Fibroblast of lung (primary cell): ENCODE measurements at places on chromosomes 6 and 20. TPM values are rescaled to one million over a fixed set of nuclear protein-coding genes. Genes with fewer than 3 reads are reported as not detected.

DNA sequence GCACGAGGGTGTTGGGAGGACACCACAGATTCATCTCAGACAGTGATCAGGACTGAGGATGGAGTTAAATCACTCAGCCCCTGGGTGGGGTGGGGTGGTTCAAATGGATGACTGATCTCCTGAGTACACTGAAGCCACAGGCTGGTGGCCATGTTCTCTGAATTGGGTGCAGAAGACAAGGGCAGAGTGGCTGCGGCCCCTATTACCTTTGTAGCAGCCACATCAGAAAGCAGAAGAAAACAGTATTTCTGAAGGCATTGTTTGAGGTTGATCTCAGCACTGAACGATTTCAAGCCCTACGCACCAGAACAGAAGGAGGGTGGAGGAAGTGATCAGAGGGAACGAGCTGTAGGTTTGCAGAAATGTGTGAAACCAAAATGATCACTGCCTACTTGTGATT, 71.6 kb downstream of the SH3BGRL2 start:
- DNase-seq: no peak

- DNase-seq: no peak
These were observed 14.6 kb downstream of the AGPAT4 start for GRCh38 chr6:161259302-161259701.

The CST4 gene
- 0.17 TPM in 1 of 2 replicates, not detected in the other for total RNA-seq

The AKIRIN2 gene
- total RNA-seq: 20.0 and 33.7 TPM in 2 replicates

- no peak for DNase-seq
These were observed 4.9 kb downstream of the TGM2 start for GRCh38 chr20:38159957-38160756.

The PRR3 gene
- total RNA-seq: 5.1 and 6.6 TPM in 2 replicates

DNA sequence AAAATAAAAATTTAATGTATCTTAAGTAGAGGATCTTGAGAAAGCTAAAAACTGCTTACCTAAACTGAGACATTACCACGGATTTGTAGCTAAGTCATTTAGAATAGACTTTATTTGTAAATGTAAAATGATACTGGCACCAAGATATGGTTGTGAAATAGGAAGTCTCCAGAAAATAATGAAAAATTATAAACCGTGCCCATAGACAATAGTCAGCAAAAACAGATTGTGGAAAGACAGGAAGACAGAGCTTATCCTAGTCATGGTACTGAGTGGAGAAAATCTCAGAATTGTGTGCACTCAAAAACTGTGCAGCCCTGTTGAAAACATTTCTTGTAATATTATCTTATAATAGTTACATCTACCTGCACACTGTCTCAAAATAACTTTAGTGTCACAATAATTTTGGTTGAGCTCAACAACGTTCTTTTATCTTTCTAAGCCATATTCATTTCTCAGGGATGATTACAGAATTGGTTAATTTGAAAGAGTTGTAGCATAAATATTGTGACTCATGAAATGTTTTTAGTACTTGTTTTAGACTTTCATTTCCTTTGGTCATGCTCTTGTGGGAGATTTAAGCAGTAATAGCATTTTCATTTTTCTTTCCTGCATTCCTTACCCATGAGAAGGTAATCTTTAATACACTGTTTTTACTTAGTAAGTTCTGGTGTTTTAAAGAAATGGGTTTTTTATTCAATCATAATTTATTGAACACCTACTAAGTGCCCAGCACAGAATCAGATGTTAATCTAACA, 174.5 kb downstream of the SOX4 start:
- peak; percentile 87 for DNase-seq

The OXT gene
- not detected in 2 replicates for total RNA-seq

DNA sequence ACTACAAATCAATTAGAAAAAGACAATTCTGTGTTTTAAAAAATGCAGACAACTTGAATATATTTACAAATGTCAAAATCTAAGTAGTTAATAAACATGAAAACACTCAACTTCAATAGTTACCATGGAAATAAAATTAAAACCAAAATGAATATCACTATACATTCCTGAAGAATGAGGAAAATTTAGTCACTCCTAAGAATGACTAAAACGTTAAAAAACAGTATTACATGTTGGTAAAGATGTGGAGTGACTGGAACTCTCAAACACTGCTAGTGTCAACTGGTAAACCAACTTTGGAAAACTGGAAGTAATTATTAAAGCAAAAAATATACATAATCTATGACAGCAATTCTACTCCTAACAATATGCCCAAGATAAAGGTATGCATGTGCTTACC, 36.3 kb downstream of the AHI1 start:
- DNase-seq: no peak

GRCh38 chr20:33606118-33606771, 55.9 kb upstream of the C20orf144 start:
- DNase-seq: no peak

GRCh38 chr20:17460119-17460518, 71.1 kb downstream of the BFSP1 start:
- DNase-seq: no peak

The EYS gene
- under 0.01 TPM in 1 of 2 replicates, not detected in the other for total RNA-seq

The SNAP25 gene
- total RNA-seq: 1.5 and 4.5 TPM in 2 replicates

The PLEKHG1 gene
- total RNA-seq: 5.4 and 12.7 TPM in 2 replicates

DNA sequence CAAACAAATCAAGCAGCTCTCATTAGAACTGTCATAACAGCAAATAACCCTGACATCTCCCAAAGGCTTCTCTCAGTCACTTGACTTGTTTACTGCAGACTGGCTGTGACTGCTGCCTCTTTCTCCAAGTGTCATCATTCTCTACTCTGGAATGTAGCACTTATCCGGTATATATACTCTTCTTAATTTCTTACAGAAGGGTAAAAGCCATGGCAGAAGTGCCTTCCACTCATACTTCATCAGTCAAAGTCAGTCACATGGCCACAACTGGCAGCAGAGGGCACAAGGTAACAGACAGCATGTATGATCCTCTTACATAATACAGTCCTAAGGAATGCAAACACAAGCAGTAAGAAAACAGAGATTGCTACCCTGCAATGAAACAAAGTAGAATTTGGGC, 9.3 kb downstream of the NAPB start:
- DNase-seq: no peak

- DNase-seq: no peak
These were observed 14.9 kb downstream of the KCNQ5 start for GRCh38 chr6:72636786-72637185.

DNA sequence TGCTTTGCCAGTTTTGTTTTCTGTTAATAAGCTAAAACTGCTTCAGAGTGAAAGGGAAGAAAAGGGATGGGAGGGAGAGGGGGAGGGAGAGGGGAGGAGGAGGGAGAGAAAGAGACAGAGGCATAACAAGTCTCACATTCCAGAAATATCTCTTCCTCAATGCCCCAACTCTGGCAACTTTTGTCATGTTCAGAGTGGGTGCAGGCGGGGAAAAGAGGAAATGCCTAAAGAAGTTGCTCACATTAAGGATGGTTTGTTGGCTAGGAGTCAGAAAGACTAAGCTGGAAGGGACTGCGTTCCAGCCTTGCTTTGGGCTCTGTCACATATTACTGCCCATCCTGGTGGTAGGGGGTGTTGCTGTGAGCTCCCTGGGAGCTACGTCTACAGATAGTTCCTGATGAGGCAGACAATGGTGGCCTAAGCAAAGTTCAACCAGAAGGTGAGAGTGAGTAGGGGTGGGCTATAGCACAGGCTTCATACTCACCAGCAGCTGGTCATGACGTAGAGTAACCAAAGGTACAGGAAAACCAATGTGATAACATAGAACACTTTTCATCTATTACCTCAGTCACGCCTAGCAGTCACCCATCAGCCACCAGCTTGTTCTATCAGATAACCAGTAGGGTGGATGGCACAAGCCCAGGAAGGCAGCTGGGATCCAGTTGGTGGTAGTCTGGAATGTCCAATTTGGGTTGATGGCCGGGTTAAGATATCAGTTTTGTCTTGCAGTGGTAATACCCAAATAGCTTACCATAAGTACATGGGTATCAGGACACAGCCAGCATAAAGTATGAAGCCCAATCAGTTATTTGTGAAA, 2.1 kb downstream of the TSPYL4 start:
- peak; percentile 88 for DNase-seq
